ENCODE measurements at places on chromosomes 4 and X. TPM values are rescaled to one million over a fixed set of nuclear protein-coding genes. Genes with fewer than 3 reads are reported as not detected.

Gene PRR32
- total RNA-seq = not detected

GRCh38 chr4:169957785-169958184 lies 68.4 kb downstream of the MFAP3L start:
- H3K36me3 ChIP-seq = no peaks in the 10 kb centered on the region
- no peak overlapping the region for H3K4me3 ChIP-seq
- peaks cover 4% of the 10 kb centered on the region for H3K4me1 ChIP-seq
- peaks cover 28% of the 10 kb centered on the region for H3K27me3 ChIP-seq
- DNase-seq = no peak

DNA sequence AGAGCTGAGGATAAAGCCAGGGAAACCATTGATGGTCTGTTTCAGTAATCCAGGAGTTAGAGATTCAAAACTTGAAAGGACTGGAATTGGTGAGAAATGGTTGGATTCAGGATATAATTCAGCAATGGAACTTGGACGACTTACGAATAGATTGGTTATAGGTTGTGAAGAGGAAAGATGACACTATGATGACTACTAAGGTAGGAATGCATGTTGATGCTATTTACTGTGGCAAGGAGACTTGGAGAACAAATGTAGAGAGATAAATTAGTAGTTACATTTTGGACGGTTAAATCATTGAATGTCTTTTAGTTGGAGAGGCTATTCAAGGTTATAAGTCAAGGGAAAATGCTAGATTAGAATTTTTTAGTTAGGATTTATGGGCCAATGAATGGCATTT lies 365.4 kb upstream of the TECRL start:
- H3K4me3 ChIP-seq = no peak overlapping the region
- no peaks in the 10 kb centered on the region for H3K27me3 ChIP-seq
- H3K4me1 ChIP-seq = no peaks in the 10 kb centered on the region

GRCh38 chr4:80165855-80166254 lies 31.4 kb upstream of the PRDM8 start:
- no peak for DNase-seq
- H3K27me3 ChIP-seq = no peaks in the 10 kb centered on the region
- peaks cover 12% of the 10 kb centered on the region for H3K4me1 ChIP-seq
- H3K4me3 ChIP-seq = no peak overlapping the region

DNA sequence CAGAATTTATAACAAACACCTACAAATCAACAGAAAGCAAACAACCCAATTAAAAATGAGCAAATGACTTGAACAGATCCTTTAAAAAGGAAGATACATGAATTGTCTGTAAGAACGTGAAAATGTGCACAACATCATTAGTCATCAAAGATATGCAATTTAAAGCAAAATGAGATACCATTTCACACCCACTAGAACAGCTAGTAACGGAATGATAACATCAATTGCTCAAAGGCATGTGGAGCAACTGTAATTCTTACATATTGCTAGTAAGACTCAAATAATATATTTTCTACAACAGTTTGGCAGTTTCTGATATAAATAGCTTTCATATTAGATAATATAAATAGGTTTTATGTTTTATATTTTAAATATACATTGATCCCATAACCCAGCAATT lies 82.5 kb downstream of the LCORL start:
- H3K4me3 ChIP-seq = no peak overlapping the region
- no peak for DNase-seq
- H3K27me3 ChIP-seq = no peaks in the 10 kb centered on the region
- no peaks in the 10 kb centered on the region for H3K36me3 ChIP-seq
- H3K27ac ChIP-seq = no peak overlapping the region
- peaks cover 3% of the 10 kb centered on the region for H3K4me1 ChIP-seq

- no peak overlapping the region for H3K27ac ChIP-seq
- H3K4me3 ChIP-seq = no peak overlapping the region
- peaks cover 4% of the 10 kb centered on the region for H3K27me3 ChIP-seq
- DNase-seq = no peak
- no peaks in the 10 kb centered on the region for H3K4me1 ChIP-seq
- no peaks in the 10 kb centered on the region for H3K36me3 ChIP-seq
These were observed 258.1 kb upstream of the NOCT start for GRCh38 chr4:138757432-138757831.

DNA sequence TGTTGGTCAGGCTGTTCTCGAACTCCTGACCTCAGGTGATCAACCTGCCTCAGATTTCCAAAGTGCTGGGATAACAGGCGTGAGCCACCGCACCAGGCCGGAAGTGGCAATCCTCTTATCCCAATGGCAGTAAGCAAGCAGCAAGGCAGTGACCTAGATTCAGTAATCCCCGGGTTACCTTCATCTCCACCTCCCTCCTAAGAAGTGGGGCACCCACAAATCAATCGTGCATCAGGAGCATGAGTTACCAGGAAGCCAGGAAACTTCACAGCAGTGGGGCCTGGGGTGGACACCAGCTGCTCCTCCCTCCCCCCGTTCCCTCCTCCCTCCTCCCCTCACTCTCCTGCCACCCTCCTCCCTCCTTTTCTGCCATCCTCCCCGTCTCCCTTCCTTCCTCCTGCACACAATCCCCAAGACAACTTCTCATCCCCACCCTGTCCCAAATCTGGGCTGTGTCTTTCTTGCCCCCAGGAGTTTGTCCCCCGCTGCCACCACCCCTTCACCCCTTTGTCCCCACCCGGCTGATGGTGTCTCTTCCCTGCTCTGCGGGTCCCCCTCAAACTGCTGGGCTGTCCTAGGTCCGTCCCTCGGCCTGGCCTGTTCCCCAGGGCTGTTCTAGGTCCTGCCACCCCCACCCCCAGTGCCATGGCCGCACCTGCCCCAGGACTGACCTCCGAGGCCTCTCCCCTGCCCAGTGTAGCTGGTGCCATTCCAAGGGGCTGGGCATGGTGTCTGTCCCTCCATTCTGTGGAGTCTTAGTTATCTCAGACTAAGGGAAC lies 2.2 kb downstream of the PDE6B start:
- H3K36me3 ChIP-seq = peaks cover 2% of the 10 kb centered on the region
- H3K4me1 ChIP-seq = no peaks in the 10 kb centered on the region
- no peak for DNase-seq
- H3K27ac ChIP-seq = no peak overlapping the region
- H3K27me3 ChIP-seq = peaks cover 10% of the 10 kb centered on the region

All from T-helper 17 cell (primary cell).